Pancreas (tissue), 10 donors: ENCODE measurements at places on chromosomes 16 and 17. TPM values are rescaled to one million over a fixed set of nuclear protein-coding genes. Genes with fewer than 3 reads are reported as not detected.
A peak's percentile ranks its signal among the peaks of the same experiment; 100 is the strongest.

- DNase-seq = no peak
Observed at GRCh38 chr16:8611886-8612600, 9.5 kb upstream of the METTL22 start.

DNA sequence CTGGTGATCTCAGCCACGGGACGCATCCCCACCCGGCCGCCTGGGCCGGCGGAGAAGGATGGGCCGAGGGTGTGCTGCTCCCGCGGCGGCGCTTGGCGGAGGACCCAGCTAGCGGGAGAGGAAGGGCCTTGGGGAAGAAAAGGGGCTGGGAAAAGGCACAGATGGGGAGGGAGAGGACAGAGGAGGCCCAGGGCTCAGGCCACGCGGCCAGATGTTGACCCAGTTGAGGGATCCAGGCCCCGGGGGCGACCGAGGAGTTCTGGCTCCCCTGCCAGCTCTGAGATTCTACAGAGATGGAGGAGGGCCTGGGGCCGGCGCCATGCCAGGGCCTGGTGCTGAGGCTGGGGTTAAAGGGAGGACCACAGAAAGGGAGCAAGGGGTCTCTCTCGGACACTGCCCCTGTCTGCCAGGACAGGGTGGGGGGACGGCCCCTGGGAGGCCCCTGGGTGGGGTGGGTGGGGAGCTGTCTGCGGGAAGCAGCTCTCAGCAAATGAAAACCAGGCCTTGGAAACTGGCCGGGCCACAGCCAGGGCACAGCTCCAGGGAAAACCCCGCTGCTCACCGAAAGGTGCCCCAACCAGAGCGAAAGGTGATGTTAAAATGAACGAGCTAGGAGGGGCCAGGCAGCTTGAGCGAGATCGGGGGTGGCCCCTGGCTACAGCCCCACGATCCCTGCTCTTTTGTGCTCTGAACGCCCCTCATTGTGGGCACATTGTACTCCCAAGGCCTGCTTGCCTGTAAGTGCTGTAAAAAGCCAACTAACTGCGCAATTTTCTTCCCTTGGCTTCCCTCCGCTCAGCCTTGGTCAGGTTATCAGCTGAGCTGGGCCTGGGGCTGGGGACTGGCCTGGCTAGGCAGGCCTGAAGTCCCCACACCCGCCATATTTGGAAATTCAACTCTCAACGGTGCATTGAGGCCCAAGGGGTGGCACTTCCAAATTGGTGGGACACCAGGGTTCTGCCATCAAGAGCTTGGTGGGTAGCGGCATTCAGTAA lies 191.4 kb downstream of the ZNF423 start:
- DNase-seq = peak; percentile 16

Gene CYB5B
- 24.1 TPM for total RNA-seq

Gene GPRC5B
- total RNA-seq = 25.7 TPM
